Naive thymus-derived CD8-positive, alpha-beta T cell (primary cell): ENCODE measurements at places on chromosomes 16 and 17. TPM values are rescaled to one million over a fixed set of nuclear protein-coding genes. Genes with fewer than 3 reads are reported as not detected.

The CD300A gene
- 6.3 TPM for total RNA-seq

The ITGB4 gene
- total RNA-seq: 2.4 TPM

The OR3A3 gene
- total RNA-seq: not detected

The ABCC12 gene
- not detected for total RNA-seq

The MARVELD3 gene
- total RNA-seq: not detected

The SDK2 gene
- 11.3 TPM for total RNA-seq

The ZDHHC1 gene
- 0.52 TPM for total RNA-seq

The ABHD15 gene
- total RNA-seq: 13.4 TPM

GRCh38 chr16:10868104-10868595 is 8.9 kb upstream of the CIITA start:
- H3K4me1 ChIP-seq: peaks cover 35% of the 10 kb centered on the region
- H3K27me3 ChIP-seq: peaks cover 6% of the 10 kb centered on the region
- peak overlapping the region; percentile 81 for H3K27ac ChIP-seq
- H3K4me3 ChIP-seq: peak overlapping the region; percentile 67

GRCh38 chr16:70675851-70676513 is 9.9 kb downstream of the MTSS2 start:
- H3K4me1 ChIP-seq: peaks cover 10% of the 10 kb centered on the region
- no peak for DNase-seq
- H3K27me3 ChIP-seq: no peaks in the 10 kb centered on the region
- H3K36me3 ChIP-seq: no peaks in the 10 kb centered on the region

GRCh38 chr17:38709864-38710603 is 5.0 kb downstream of the MLLT6 start:
- no peak for DNase-seq
- peaks cover 67% of the 10 kb centered on the region for H3K36me3 ChIP-seq
- H3K4me1 ChIP-seq: peaks cover 58% of the 10 kb centered on the region
- peak overlapping the region; percentile 83 for H3K27ac ChIP-seq

- DNase-seq: no peak
- no peaks in the 10 kb centered on the region for H3K27me3 ChIP-seq
- H3K4me1 ChIP-seq: no peaks in the 10 kb centered on the region
Measured at GRCh38 chr16:7366993-7367880, 34.6 kb downstream of the RBFOX1 start.

GRCh38 chr17:14919094-14919493 is 346.0 kb downstream of the PMP22 start:
- H3K4me1 ChIP-seq: no peaks in the 10 kb centered on the region
- H3K27ac ChIP-seq: no peak overlapping the region
- H3K36me3 ChIP-seq: peaks cover 3% of the 10 kb centered on the region

- H3K27ac ChIP-seq: peak overlapping the region; percentile 52
- peaks cover 38% of the 10 kb centered on the region for H3K36me3 ChIP-seq
- peaks cover 7% of the 10 kb centered on the region for H3K4me1 ChIP-seq
- no peaks in the 10 kb centered on the region for H3K27me3 ChIP-seq
- peak overlapping the region; percentile 86 for H3K4me3 ChIP-seq
- DNase-seq: no peak
Measured at GRCh38 chr16:1407753-1408152, 6.8 kb downstream of the UNKL start.

- peaks cover 4% of the 10 kb centered on the region for H3K36me3 ChIP-seq
- no peak for DNase-seq
Measured at GRCh38 chr17:44439168-44439567, 49.7 kb upstream of the ITGA2B start.

GRCh38 chr16:9297437-9298113 is 206.1 kb downstream of the HAPSTR1 start:
- H3K4me3 ChIP-seq: no peak overlapping the region
- DNase-seq: no peak
- no peak overlapping the region for H3K27ac ChIP-seq
- H3K4me1 ChIP-seq: no peaks in the 10 kb centered on the region

DNA sequence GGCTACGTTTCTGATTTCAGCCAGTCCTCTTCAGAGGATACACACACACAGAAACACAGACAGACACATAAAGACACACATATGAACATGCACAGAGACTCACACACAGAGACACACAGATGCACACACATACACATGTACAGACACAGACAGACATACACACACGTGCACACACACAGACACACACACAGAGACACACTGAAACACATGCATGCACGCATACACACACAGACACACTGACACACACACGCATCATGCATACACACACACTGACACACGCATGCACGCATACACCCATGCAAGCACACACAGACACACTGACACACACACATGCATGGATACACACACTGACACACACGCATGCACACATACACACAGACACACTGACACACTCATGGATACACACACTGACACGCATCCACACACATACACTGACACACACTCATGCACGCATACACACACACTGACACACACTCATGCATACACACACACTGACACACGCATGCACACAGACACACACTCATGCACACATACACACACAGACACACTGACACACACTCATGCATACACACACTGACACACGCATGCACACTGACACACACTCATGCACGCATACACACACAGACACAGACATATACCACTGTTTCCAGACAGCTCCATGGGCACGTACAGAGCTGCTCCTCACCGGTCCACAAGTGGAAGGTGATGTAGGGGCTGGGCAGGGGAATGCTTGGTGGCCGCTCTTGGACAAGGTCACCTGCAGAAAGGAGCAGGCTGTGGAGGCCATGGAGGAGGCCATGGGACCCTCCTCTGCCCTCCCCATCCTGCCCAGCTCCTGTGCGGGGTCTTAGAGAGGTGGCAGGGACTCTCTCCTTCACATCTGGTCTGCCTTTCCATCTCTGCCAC is 30.1 kb upstream of the MFSD6L start:
- no peaks in the 10 kb centered on the region for H3K4me1 ChIP-seq
- no peaks in the 10 kb centered on the region for H3K27me3 ChIP-seq
- no peak overlapping the region for H3K4me3 ChIP-seq
- no peaks in the 10 kb centered on the region for H3K36me3 ChIP-seq

DNA sequence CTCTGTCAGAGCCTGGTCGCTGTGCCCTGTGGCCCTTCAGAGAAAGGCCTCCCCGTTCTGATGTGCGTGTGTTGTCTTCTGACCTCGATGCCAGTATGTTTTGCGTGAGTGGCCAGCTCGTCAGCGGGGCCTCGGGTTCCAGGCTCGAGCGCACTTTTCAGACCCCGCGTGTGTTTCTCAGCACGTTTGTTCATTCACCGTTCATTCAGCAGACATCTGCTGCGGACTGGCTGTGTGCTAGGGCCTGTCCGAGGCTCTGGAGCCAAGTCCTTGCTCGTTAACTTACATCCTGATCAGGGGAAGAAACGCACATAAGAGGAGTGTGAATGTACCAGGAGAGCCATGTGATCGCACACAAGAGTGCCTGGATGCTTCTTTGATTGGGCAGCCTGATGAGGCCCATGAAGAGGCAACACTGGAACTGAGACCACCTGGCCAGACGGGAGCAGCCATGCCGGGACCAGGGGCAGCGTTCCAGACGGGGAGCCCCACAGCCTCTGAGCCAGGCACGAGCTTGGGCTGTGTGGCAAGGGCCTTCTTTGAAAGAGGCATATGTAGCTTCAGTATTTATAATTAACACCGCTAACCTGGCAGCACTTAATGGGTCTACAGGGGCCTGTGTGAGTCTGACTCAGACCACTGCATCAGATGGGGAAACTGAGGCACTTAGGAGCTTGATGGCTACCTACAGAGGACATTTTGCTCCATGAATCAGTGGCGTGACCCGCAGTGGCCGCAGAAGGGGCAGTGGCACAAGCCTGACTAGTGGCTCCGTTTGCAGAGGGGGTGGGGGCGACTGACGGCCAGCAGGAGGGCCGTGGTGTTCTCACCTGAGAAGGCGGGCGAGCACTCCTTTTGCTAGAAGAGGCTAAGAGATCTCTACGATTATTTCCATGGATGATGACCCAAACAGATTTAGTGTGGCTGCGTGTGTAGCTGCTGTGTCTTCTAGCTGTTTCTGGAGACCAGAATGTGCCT is 187.9 kb upstream of the CHMP6 start:
- H3K27ac ChIP-seq: peak overlapping the region; percentile 39
- H3K4me1 ChIP-seq: peaks cover 3% of the 10 kb centered on the region
- DNase-seq: no peak

DNA sequence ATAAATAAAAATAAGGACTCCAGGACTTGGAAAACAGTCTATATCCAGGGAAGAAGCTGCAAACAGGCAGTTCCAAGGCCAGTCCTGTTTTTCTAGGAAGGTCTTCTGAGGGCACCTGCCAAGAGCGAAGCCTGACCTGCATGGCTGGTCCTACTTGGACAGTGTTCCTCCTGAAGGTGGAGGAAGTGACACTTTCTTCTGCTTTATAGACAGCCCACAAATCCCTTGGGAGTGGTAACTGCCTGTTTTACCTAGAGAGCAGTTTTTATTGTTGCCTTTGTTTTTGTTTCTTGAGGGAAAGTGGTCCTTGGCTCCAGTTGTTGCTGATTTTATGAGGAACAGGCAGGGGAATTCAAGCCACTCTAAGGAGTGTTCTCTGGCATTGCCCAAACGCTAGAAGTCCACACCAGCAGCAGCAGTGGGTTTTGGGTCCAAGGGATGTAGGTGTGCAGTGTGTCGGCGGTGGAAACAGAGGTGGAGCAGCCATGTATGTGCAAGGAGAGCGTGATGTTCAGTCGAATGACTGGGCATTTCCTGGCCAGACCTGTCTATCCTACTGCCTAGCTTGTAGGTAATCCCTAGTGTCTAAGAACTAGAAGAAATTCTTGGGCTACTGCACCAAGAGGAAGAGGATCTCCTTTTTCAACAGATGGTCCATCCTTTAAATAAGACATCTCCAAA is 35.3 kb downstream of the LDHD start:
- H3K27ac ChIP-seq: no peak overlapping the region
- no peaks in the 10 kb centered on the region for H3K27me3 ChIP-seq
- H3K4me3 ChIP-seq: no peak overlapping the region
- no peaks in the 10 kb centered on the region for H3K36me3 ChIP-seq

DNA sequence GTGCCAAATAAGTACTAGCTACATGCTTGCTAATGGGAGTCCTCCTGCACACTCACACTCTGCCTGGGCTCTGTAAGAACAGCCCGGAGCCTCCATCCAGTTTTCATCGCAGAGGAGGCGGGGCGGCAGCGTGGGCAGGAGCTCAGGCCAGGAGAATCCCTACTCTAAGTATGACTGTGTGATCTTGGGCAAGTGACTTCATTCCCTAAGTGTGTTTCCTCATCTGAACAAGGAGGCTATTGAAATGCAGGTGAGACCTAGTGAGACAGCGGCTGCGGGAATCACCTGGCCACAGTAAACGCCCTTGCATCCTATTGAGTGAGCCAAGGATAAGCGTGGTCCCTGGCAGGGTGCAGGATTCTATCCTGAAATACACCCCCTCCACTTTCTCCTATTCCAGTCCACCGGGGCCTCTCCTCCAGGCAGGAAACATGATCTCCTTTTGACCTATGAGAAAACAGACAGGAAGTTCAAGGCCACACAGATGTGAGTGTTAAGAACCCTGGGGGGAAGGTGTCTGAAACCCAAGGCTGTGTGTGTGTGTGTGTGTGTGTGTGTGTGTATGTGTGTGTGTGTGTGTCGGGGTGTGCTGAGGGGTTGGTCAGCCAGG is 5.2 kb upstream of the RAI1 start:
- H3K4me1 ChIP-seq: peaks cover 47% of the 10 kb centered on the region
- H3K4me3 ChIP-seq: peak overlapping the region; percentile 58
- peak; percentile 22 for DNase-seq
- H3K27me3 ChIP-seq: no peaks in the 10 kb centered on the region
- no peaks in the 10 kb centered on the region for H3K36me3 ChIP-seq
- peak overlapping the region; percentile 80 for H3K27ac ChIP-seq

DNA sequence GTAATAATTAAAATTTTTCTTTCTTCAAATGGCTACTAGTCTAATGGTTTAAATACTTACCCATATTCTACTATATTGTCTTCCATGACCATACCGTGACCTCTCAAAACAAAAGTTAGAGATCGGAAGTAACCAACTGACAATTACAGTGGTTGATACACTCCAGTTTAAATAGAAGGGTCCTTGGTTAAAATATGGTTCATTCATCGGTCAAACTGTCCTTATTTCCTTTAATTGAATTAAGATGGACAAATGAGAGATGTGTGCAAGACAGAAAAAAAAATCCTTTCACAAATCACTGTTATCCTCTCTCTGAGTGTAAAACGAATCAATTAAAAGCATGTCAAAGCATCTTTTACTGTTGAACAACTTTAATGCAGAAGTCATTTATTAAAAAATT is 214.3 kb upstream of the TBX2 start:
- peaks cover 3% of the 10 kb centered on the region for H3K4me1 ChIP-seq
- no peak overlapping the region for H3K4me3 ChIP-seq
- DNase-seq: no peak
- no peaks in the 10 kb centered on the region for H3K27me3 ChIP-seq
- no peaks in the 10 kb centered on the region for H3K36me3 ChIP-seq

DNA sequence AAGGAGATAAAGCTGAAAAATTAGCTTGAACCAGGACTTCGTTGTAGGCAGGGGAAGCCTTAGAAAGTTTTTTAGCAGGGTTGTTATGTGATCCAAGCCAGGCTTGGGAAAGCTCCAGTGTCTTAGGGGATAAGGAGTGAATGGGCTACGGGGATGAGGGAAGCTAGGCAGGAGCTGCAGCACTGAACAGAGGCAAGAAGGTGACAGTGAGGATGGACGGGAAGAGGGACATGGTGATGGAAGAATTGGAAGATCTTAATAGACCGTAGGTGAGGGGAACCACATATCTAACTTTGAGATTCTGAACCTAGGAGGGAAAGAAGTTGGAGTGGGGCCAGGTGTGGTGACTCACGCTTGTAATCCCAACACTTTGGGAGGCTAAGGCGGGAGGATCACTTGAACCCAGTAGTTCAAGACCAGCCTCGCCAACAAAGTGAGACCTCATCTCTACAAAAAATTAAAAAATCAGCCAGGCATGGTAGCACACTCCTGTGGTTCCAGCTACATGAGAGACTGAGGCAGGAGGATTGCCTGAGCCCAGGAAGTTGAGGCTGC is 3.2 kb downstream of the RHBDL3 start:
- H3K27ac ChIP-seq: no peak overlapping the region
- peaks cover 27% of the 10 kb centered on the region for H3K27me3 ChIP-seq
- H3K36me3 ChIP-seq: no peaks in the 10 kb centered on the region
- no peak for DNase-seq
- H3K4me1 ChIP-seq: peaks cover 22% of the 10 kb centered on the region

DNA sequence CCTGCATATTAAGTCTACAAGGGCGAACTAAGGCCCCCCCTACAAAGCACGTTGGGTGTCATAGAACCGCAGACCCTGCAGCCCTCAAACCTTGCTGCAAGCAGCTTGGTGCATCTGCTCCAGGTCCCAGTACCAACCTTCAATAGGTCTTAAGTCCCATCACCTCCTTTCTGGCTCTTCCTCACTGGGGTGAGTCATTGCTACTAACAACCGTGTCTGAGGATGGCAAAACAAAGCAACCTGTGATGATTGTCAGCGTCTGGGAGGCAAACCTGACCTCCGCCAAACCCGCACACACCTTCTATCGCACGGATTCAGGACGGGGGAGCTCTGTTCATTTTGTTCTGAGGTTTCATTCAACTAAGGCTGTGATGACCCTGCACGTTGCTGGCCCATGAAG is 138.9 kb downstream of the SLC39A11 start:
- peaks cover 4% of the 10 kb centered on the region for H3K4me1 ChIP-seq
- DNase-seq: no peak
- H3K4me3 ChIP-seq: no peak overlapping the region
- H3K27me3 ChIP-seq: no peaks in the 10 kb centered on the region
- H3K27ac ChIP-seq: no peak overlapping the region
